ENCODE measurements at places on chromosomes 12 and 14.

- DNase-seq = no peak
Observed at GRCh38 chr12:25256005-25256404, 5.3 kb upstream of the KRAS start.

GRCh38 chr12:84165998-84166571, 746.5 kb downstream of the SLC6A15 start:
- DNase-seq = no peak

DNA sequence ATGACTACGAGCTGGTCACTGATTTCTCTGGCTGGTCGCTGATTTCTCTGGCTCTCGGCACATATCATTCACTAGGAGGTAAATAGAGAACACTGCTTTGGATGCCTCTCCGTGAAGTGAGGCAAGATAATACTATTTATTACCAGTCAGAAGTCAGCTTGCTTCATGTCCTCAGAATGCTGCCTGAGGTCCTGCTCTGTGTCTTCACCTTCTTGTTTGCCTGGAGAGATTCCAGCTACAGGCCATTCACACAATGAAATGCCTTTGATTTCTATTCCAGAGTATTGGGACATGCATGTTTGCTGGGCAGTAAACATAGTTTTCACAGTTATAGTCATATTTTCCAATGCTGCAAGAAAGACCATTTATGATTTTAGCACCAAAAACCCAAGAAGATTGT, 106.7 kb downstream of the AEBP2 start:
- DNase-seq = no peak

GRCh38 chr12:5364036-5364770, 67.7 kb upstream of the NTF3 start:
- DNase-seq = no peak

DNA sequence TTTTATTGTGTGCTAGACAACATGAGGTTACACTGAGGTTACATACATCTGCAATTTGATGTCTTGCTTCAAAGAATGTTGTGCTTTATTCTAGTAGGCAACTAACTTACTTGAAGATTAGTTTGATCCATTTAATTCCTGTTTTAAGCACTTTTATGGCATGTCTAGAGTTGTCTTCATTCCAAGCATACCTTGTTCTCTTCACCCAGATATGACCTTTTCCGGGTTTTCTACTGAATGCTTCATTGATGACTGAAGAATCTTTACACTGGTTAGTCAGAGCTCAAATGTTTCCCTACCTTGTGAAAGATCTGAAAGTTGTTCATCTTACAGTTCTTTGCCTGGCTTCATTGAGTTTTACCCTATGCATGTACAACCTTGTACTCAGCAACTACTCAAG, 274.0 kb upstream of the KITLG start:
- no peak for DNase-seq

DNA sequence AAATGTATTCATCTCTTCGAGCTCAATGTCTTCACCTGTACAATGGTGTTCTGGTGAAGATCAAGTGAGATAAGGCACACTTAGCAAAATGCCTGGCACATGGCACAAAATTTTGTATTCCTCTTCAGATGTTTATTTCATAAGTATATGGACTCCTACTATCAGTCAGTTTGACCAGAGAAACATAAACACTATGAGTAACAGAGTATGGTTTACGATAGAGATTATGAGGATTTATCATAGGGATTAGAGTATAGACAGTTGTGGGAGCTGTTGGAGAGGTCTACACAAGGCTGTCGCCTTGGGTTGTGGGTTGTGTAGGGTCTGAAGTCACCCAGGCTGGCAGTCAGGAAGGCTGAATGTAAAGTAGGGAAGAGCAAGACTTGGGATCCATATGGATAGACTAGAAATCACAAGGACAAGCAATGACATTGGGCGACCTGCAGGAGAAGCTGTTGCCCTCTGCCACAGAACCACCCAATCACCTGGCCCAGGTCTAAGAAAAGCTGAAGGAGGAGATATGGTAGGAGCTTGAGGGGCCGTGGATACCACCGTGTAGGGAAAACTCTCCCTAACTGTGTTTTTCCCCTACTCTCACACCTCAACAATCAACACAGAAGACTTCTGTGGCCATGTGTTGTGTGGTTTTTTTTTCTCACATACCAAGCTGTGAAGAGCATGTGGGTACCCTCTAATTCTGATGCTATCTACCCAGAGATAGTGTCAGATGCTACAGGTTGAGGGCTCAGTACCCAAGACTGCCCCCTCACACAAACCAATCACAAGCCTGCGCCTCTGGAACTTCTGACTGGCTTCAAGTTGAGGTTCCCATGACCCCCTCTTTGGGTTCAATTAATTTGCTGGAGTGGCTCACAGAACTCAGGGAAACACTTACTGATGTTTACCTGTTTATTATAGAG, 27.2 kb upstream of the RESF1 start:
- DNase-seq = no peak

- DNase-seq = no peak
Observed at GRCh38 chr14:96094656-96095055, 55.5 kb downstream of the C14orf132 start.

GRCh38 chr12:62248873-62249272, 11.3 kb upstream of the USP15 start:
- DNase-seq = no peak

DNA sequence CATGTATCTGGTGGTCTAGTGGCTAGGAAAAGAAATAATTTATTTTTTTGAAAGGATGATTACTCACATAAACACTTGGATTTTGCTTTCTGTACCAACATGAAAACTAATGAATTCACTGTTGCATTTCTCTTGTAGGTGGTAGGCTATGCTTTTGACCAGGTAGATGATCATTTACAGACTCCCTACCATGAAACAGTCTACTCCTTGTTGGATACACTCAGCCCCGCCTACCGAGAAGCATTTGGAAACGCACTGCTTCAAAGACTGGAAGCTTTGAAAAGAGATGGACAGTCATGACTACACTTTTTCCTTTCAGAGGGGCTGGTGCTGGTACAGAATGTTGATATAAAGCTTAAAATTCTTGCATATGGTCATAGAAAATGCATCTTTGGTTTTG, 6.5 kb upstream of the AK7 start:
- no peak for DNase-seq

DNA sequence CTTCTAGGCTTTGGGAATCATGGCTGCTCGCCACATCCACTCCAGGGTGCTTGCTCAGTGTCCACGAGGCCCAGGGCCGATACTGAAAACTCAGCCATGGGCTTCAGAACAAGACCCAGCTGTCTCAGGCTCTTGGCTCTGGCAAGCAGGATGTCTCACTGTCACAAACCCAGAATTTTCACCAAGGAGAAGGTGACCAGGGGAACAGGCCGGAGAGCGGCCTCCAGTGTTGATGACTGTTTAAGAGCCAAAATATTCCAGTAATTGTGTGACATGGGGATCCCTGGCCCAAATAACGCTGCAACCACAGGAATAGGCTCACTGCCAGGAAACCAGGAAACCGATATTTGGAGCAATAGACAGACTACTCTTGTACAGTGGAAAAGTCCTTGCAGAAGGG, 9.8 kb upstream of the SERPINA5 start:
- DNase-seq = no peak

DNA sequence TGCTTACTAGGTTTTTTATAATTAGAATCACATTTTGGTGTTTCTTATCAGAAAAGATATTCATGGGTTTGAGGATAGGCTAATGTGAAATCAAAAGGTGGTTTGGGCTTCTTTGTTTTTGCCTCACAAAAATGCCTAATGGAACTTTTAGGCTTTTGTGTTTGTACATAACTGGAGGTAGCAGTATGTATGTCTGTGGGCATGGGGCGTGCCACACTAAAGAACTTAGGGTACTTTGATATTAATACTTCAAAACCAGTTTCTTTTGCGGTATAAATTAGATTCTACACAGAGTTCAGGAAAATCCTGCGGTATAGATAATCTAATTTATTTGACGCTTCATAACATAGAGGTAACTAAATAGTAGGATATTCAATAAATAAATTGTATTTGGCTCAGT, 1.9 kb downstream of the ETV6 start:
- DNase-seq = no peak

GRCh38 chr14:72888636-72889201, 5.2 kb downstream of the DPF3 start:
- DNase-seq = no peak

DNA sequence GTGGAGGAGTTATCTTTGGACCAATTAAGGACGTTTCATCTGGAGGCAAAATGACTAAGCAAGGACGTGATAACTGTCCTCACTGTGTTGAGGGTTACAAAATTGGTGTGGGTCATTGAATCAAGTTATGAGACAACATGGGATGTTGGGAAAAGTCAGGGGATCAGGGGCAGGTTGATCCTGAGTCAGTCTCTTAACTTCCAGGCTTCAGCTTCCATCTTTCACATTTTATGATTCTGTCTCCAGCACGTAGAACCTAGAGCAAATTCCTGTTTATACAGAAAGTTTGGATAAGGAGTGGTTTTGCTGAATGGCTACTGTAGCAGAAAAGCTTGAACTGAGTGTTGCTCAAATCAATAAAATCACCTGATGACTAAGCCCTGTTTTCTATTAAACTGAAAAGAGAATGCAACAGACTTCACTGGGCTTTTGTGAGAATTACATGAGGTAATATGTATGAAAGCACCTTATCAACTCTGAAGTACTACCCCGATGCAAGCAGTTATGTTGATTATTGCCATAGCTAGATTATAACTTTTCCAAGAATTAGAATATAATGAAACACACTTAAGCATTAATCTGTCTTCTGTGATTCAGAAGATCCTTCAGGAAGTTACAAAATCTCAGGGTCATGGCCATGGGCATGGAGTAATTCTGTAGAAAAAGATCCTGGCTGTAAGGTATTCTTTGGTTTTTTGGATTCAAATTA, 184.8 kb downstream of the ETV6 start:
- no peak for DNase-seq

DNA sequence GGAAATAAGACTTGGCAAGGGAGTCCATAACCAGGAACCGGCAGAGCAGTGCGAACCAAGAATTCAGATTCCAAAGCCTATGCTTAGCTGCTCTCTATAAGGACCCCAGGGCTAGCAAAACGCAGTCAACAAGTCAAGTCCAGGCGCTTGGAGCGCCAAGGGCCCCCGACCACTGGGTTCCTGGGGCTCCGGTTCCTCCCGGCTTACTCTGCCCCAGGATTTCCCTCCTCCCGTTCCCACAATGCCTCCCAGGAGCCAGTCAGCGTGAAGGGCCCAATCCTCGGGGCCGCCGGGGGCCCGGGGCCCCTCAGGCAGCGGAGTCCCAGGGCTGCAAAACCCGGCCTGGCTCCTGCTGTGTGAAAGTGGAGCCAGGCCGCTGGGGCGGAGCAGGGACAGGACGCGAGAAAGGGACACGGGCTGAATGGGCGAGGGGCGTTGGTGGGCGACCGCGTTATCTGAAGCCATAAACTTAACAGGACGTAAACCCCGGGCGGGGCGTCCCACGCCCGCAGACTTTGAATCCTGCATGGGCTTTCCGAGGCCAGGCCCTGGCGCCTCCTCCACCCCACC, 1.5 kb downstream of the KRT8 start:
- DNase-seq = peak; percentile 73

DNA sequence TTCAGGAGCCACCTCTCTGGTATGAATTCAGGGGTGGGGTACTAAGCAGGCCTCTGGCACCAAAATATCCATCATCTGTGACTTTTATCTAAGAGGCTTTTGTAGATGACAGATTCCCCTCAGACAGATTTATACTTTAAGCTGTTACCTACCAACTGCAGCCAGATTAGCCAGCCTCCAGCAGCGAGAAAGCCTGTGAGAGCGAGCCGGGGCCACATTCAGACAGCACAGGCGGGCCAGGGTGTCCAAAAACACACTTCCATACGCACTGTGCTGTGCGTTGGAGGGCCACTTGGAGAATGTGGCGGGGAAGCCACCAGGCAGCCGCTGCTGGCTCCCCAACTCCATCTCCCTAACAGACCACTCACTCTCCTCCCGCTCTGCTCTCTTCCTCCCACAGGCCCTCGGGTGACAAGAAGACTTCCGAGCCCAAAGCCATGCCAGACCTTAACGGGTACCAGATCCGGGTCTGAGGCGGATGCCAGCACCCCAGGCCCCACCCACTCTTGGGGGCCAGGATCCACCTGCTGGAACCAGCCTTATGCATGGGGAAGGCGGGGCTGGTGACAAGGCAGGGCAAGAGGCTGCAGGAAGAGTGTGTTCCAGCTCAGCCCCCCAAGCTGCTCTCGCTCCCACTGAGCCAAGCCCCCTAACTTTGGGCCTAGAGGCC, 17.4 kb downstream of the VASH1 start:
- DNase-seq = no peak
